ENCODE measurements at places on chromosomes 12 and 14. TPM values are rescaled to one million over a fixed set of nuclear protein-coding genes. Genes with fewer than 3 reads are reported as not detected.

The SLC25A47 gene
- total RNA-seq = not detected

GRCh38 chr14:55780156-55780946 lies 200.3 kb downstream of the KTN1 start:
- DNase-seq = no peak

The IAPP gene
- not detected for total RNA-seq

The CMTM5 gene
- total RNA-seq = 0.74 TPM

DNA sequence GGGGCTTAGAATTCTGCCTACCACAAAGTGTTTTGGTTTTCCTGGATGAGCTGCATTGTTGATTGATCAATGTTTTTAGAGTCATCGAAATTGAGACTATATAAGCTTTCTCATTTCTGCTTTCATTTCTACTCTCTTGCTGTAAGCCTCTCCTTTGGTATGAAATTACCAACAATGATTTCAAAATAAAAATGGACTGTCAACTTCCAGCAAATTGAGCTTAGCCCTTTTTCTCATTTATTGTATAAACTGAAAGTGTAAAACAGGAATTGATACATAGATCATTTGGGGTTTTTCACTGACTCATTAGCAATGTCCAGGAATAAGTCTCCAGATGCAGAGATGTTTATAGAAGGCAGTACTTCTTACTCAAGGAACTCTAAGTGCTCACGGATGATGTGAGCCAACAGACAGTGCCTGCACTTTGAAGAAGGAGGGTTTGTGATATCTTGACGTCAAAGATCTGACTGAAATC lies 20.0 kb upstream of the PCNX1 start:
- DNase-seq = no peak

The NR4A1 gene
- total RNA-seq = 197 TPM

DNA sequence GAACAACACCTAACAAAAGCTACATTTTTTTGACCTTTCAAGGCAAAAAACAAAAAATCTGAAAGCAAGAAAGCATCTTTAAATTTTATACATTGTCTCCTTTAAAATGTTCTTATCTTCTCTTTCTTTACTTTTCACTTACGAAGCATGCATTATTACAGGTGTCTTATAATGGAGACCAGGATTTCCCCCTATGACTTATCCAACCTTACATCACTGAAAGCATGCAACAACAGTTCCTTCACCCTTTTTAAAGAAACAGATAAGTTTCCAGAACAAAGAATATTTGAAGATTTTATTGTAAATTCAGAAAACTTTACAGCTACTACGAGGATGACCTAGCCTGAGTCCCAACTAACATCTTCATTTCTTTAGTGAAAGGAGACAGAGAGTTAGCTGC lies 277.2 kb downstream of the AKAP6 start:
- no peak for DNase-seq

The AICDA gene
- total RNA-seq = 0.28 TPM

DNA sequence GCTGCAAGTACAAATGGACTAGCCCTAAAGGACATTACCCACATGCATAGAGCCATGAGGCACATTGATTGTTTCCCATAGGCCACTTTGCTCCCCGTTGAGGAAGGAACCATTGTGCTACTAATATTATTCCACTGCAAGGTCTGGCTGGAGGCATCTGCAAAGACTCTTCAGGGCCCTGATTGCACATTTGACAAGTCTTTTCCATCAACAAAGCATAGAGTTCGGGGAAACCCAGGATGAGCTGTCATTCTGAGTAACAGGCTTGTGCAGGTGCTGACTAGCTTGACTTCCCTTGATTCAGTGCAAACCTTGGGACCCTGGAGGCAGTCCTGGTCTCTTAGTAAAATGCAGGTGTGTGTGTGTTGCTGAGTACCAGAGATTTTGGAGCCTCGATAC lies 73.8 kb downstream of the SUSD6 start:
- DNase-seq = no peak

DNA sequence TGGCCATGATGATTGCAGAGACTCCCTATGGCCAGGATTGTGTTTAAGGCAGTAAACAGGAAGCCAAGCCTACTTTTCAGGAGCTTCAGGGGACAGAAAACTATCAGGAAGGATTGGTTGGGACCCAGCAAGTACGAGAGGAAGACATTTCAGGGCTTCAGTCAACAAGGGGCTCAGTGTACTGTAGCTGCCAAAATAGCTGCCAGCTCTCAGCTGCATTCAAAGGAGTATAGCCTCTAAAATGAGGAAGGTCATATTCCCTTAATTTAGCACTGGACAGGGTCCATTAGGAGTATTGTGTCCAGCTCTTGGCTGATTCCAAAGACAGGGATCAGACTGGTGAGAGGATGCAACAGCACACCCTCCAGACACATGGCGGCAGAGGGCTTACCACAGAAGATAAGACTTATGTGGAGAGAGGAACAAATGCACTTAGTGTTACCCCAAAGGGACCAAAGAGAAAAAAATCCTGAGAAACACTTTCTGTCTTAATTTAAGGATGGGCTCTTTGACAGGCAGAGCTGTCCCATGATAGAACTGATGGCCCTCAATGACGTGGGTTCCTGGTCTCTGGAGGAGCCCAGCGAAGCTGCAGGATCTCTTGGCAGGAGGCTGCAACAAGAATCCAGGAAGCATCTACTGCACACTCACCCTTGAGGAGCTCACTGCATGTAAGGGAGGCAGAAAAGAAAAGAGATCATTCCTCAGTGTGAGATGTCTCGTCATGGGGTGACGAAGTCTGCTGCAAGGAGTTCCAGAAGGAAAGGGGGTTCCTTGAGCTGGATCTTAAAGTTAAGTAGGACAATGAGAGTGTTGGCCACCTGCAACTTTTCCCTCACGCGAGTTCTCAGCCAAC lies 14.8 kb downstream of the BDKRB1 start:
- no peak for DNase-seq

GRCh38 chr12:68686262-68686594 lies 550 bp upstream of the NUP107 start:
- DNase-seq = no peak

DNA sequence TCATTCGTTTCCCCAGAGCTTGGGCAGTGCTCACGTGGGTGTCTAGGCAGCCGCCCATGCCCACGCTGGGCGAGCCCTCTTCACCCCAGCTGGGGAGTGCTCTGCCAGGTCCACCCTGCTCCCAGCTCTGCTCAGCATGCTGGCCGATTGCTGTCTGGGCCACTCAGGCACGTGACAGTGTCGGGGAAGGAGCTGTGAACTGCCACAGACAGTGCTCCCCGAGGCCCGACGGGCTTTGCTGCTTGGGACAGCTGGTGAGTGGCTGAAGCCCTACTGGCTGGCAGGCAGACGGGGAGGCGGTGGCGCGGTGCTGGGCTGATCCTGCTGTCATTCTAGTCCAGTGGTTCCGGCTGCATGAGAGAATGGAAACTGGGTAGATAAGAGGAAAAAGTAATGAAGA lies 15.8 kb downstream of the NOC4L start:
- peak; percentile 78 for DNase-seq

DNA sequence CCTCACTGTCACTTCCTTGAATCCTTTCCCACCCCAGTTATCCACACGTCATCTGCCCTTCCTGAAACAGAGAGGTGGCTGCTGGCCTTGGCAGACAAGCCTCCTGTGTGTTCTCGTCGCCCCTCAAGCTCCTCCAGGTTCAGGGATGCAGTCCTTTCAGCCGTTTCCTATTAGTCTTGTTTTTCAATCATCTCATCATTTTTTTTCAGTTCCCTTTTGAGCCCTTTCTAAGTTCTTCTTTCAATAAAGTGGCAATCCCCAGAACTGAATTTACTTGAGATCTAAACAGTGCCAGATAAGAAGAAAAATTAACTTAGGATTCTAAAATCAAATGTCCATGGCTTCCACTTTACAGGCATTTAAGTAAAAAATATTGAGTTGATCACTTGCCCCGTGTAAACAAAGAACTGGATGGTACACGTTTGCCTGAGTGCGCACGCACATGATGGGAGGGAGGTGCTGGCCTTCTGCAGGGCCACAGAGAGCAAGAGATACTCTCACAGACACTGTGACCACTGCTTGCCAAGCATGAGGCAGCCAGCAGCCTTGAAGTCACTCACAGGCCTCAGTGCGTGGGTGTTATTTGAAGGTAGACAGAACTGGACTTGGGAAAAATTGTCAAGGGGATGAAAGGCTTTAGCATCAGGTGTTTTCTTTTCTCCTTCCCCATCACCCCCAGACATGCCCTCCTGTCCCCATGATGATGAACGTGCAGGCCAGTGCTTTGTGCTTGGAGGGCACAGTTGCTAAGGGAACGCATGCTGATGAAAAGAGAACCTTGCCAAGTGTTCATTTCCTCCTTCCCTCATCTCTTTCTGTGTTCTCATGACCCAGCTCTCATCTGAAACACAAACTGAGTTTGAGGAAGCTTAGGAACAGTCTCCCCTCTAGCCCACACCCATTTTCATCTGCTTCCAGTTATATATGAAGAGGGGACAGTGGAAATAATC lies 408.3 kb downstream of the EGLN3 start:
- DNase-seq = no peak

DNA sequence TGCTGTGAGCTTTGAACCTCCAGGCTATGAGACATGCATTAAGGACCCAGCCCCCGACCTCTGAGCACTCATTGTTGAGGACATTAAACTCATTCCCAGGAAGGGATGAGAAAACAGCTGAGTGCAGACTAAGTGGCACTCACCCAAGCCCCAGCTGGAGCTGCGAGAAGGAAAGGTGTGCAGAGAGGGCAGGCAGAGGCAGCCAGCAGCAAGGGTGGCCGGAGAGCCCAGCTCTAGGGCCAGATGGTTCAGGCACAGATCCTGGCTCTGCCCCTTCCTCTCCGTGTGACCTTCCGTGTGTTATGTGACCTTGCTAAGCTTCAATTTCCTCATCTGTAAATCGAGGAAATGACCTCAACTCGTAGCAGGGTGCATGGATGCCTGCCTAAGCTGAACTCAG lies 3.7 kb downstream of the TSPAN11 start:
- DNase-seq = no peak

The FAM181A gene
- not detected for total RNA-seq

The CLEC1B gene
- total RNA-seq = not detected

The NDRG2 gene
- total RNA-seq = 78.0 TPM
